ENCODE measurements at places on chromosomes 7 and 10.

DNA sequence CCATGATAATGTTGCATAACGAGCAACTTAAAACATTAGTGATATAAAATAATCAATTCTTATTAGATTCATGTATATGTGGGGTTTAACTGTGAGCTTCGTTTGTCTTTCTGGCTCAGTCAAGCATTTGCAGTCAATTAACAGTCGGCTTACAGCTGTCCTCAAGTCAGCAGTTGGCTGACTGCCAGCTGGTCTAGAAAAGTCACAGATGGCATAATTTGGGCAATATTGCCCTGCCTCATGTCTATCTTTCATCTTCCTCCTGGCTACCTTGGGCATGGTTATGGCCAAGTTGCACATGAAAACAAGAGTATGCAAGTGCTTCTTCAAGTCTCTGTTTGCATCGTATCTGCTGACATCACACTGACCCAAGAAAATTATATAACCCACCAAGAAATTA is 186.1 kb upstream of the ZWINT start:
- peak; percentile 38 for DNase-seq

DNA sequence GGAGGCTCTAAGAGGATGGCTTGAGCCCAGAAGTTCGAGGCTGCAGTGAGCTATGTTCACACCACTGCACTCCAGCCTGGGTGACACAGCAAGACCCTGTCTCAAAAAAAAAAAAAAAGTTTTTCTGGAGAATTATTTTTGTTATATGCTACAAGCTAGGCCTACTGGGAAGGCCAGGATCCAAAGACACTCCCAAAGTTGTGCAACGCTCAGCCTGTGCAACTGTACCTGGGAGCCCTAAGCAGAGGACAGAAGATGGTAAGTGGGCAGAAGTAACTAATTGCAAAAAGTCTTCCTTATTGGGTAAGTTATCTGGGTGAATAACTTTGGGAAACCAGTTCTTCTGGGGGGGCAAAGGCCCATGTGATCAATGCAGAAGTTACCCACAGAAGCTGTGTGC is 17.3 kb downstream of the HIP1 start:
- DNase-seq = no peak

DNA sequence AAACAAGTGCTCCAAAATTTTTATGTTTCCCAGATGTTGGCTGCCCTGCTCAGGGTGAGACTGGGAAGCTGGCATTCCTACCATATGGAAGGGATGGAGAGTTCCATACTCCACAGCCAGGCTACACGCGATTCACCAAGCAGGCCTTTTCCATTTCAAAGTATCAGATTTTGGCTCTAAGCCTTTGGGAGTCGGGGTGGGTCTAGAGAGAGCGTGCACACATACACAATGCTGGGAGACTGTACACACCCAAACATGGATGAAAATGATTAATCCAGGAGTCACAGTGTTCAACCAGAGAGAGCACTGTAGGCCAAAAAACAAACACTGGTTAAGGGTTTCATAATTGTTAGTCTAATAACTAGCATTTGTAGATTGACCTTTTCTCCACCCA is 295.0 kb downstream of the BICC1 start:
- peak; percentile 75 for DNase-seq

DNA sequence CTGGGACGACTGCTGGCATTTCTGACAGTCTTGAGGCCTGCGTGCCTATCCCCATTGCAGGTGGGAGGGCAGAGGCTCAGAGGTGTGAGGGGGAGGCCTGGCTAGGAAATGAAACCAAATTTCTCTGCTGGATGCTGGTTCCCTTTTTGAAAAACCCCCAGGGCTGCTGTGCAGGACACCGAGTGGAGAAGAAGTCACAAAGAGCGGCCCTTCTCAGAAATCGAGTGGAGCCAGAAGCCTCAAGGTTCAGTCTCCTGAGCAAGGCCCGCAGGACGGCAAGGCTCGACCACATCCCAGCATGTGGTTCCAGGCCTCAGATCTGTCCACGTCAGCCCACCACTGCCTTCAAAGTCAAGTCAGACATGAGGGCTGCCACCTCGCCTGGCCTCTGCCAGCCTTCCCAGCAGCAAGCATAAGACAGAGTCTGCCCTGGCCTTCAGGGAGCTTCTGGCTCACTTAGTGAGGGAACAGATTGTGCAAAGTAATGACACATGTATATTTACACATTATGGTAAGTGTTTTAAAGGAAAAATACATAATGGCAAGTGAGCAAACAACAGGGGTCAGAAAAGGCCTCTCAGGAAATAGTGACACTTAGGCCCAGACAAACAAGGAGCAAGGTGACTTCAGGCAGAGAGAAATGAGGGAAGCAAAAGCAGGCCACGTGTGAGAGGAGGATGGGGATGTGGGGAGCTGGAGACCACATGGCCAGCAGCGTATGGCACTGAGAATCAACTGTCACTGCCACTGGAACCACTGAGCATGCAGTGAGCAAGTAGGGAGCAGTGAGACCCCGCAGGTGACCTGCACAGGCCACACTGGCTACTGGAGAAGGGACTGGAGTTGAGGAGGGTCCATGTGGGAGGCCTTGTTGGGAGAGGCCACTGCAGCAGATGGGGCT is 86.7 kb downstream of the ARHGAP22 start:
- DNase-seq = no peak

All from NCI-H774 (cell line).